Activated CD4-positive, alpha-beta T cell treated with anti-CD3 and anti-CD28 coated beads, Interleukin-2, amount 50 U/mL, for 24 hours (primary cell): ENCODE measurements at places on chromosomes 11 and 22.

DNA sequence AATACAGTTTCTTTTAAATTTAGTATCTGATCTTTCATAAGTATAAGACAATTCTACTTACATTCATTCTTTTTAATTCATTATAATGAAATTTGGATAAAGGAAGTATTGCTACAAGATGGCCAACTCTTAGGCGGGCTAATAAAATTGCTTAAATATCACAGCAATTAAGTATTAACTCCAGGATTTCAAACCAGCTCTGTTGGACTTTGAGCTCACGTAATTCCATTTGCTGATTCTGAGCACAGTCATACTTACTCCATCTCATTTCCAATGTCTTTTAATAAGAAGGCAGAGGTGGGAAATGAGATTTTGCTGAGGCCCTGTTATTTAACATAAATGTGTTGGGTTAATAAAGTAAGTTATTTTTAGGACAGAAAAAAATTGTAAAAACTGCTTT lies 748.1 kb downstream of the KCNA4 start:
- no peak for DNase-seq

GRCh38 chr11:115869780-115870431 lies 365.7 kb upstream of the CADM1 start:
- no peak for DNase-seq

- DNase-seq = no peak
Measured at GRCh38 chr11:66155387-66156073, 85.5 kb downstream of the PACS1 start.

- no peak for DNase-seq
Measured at GRCh38 chr11:105033781-105034180, 1.2 kb downstream of the CASP1 start.

DNA sequence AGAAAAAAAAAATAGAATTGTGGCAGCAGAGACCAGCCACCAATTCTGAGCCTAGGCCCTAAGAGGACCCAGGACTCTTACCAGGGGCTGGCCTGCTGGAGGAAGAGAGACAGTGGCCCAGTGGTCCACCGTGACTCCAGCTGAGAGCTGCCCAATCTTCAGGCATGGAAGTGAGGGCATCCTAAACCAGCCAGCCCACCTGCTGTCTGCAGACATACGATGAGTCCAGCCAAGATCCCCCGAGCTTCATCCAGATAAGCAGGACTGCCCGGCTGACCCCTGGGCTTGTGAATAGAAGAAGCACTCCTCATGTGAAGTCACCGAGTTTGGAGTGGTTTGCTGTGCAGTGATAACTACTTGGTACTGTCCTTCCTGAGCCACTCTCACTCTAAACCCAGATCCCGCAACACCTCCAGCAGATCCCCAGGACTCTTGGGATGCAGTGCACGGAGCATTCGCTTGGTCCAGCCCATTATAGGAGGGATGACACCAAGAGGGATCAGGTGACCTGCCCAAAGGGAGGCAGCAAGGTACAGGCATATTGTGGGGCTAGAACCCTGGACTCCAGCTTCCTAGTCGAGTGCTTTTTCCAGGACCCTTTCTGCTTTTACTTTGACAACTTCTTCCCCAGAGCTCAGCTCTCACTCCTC lies 41.7 kb upstream of the FGF3 start:
- no peak for DNase-seq

DNA sequence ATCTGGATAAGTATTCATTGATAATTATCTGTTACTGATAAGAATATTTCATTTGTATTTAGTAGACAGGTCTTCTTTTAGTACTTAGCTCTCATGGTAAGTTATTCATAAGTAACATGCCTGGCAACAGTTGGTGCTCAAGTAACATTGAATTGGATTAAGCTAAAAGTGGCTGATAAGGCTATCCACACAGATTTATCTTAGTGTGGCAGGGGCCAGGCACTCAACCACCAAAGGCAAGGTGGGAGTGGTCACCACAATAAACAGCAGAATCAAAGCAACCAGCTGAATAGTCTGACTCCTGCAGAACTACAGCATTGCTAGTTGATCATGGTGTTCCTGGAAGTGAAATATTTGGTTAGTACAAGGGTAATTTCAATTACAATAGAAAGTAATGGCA lies 33.0 kb upstream of the NARS2 start:
- no peak for DNase-seq

DNA sequence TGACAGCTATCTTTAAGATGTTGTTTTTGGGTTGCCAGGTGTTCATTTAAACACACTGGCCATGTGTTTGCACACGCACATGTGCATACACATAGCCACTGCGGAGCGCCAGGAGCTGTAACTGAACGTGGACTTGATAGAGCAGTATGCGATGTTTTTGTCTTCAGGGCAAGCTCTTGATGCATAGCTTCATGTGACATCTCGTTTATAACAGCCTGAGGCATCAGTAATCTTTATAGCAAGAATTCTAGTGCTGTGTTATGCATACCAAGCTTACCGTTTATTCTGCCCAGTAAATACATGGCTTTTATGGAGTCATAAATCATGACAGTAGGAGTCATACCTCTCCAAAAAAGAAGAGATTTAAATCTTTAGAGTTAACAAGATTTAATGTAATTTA lies 87.0 kb downstream of the ATXN10 start:
- DNase-seq = no peak

DNA sequence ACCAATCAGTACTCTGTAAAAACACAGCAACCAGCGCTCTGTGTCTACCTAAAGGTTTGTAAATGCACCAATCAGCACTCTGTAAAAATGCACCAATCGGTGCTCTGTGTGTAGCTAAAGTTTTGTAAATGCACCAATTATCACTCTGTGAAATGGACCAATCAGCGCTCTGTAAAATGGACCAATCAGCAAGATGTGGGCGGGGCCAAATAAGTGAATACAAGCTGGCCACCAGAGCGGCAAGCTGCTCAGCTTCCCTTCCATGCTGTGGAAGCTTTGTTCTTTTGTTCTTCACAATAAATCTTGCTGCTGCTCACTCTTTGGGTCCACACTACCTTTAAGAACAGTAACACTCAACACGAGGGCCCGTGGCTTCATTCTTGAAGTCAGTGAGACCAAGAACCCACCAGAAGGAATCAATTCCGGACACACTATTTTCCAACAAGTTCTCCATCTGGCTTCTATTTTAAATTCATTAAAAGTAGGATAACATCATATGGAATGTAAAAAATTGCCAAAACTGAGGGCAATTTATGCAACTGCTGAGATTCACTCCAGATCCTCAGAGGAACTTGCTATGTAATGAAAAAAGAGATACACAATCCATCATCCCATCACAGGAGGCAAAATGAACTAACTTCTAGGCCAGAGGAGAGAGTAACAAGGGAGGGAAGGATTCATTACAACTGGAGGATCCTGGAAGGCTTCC lies 3.1 kb upstream of the PANX1 start:
- no peak for DNase-seq

DNA sequence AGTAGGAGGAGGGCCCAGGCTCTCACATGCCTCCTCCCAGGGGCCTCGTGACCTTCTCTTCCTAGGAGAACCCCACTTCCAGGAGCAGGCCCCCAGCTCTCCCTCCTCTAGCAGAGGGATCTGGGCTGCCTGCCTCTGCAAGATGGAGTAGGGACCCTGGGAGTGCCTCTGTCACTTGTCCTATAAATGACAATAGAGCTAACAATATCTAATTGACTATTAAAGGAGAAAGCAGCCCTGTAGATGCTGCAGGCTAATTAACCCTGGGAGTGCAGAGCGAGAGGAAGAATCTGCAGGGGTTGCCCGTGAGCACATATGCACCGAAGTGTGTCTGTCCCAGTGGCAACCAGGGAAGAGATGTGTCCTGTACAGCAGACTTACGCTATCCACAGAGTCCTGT lies 184.4 kb downstream of the GRIK4 start:
- DNase-seq = no peak

DNA sequence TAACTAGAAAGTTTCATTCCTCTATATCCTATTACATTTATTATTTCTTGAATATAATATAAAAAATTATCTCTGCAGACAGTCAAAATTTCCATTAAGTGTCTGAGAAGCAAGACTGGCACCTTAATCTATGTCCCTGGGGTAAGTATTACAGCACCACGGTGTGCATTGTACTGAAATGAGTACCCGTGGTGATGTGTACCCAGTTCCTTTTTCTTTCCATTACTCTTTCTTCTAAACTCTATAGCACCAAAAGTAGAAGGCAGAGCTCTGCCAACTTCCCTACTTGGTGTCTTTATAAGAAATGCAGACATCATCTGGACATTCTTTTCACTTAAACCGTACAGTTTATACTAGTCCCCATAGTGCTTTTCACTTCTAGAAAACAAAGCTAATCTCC lies 161.7 kb downstream of the GUCY1A2 start:
- DNase-seq = no peak

GRCh38 chr11:11207428-11207827 lies 145.6 kb downstream of the CSNK2A3 start:
- DNase-seq = no peak

- DNase-seq = no peak
Measured at GRCh38 chr11:126282361-126282735, 545 bp upstream of the TIRAP start.

DNA sequence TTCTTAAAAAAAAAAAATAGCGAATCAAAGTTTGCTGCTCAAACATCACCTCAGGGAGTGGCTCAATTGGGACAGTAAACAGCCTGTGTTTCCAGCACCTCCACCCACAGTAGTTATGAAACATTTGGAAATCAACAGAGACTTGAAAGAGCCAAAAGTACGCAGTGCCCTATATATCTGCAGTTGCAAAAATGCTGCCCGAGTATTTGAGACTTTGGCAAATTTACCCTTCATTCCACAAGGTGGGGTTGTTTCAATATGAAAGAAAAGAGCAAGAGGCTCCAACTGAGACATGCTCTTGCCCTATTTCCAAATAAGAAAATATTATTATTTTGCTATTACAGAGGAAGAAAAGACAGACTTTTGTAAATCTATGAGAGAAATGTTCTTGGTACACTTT lies 851.1 kb upstream of the RAG2 start:
- DNase-seq = no peak

DNA sequence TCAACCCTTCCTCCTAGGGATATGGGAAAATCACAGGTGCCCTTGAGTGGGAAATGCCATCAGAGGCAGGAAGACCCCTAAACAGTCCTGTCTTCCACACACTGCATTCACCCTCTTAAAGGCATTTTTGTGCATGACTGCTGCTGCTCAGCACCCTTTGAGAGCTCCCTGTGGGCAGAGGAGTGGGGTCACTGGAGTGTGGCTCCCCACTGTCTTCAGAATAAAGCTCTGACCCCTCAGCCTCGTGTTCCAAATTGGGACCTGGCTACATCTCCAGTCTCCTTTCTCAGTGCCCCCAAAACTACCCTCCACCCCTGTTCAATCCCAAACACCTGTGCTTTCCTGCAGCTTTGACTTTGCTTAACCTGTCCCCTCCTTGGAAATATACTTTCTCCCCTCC lies 46.6 kb downstream of the CHRDL2 start:
- no peak for DNase-seq

- DNase-seq = no peak
Measured at GRCh38 chr11:106763501-106763900, 254.8 kb downstream of the GUCY1A2 start.

DNA sequence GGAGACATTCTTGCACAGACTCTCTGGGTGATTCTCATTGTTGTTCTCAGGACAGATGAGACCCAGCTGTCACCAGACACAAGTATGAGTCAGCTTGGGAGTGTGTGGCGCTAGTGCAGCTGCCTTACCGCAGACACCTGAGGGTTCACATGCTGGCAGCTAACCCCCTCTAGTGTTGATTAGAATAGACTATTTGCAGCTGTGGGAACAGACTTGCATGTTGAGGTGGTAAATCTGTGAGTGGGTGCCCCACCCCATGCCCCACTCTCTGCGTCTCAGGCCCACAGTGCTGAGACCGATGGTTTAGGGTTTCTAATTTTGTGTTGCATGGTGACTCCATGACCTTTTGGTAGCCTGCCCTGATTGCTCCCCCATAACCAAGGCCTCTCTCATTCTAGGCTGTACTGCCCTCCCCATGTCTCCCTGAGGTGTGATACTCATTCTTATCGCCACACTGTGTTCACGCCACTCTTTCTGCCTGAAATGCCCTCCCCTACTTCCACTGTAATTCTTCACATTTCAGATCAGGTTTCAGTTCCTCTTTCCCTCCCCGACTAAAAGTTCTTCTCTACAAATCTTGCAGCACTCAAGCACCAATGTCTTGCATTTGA lies 73.7 kb upstream of the KIRREL3 start:
- DNase-seq = no peak

DNA sequence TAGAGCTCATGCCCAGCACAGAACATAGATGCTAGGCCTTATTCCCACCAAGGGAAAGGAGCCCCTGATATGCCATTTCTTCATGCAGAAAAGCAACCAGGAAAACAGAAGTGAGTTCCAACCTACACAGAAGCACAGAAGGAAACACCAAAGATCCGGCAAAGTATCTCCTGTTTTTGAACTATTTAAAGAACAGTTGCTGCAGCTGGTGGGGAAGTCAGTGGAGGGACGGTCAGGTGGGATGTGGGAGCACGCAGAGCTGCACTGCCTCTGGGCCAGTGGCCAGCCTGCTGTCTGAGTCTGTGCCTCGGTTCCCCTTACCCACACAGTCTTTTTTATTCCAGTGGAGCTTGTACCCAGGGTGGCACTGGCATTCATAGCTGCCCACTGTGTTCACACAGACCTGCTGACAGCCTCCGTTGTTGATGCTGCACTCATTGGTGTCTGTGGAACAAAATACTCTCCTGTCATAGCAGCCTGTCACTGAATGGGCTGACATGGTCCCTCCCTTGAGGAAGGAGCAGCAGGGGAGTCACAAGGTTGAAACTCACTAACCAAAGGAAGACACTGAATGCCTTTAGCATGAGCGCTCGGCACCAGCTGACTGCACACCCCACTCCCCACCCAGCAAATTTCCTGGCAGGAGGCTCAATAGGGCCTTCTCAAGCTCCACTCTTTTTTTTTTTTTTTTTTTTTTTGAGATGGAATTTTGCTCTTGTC lies 37.9 kb downstream of the SCUBE2 start:
- no peak for DNase-seq

DNA sequence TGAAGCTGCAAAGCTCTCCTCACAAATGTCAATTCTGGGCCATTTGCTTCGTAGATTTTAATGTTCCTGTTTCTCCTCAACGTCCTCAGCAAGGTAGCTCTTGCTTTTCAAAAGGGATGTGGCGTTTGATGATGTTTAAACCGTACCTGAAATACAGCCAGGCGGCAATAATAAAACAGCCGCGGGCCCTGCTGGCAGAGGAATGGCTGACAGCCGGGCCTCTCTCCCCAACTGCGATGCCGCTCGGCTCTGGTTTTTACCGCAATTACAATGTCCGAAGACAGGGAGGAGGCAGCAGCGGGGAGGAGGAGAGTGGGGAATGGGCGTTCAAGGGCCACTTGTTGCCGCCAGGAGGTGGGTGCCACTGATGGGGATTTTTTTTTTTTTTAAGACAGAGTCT lies 27.5 kb downstream of the MACROD1 start:
- DNase-seq = no peak

DNA sequence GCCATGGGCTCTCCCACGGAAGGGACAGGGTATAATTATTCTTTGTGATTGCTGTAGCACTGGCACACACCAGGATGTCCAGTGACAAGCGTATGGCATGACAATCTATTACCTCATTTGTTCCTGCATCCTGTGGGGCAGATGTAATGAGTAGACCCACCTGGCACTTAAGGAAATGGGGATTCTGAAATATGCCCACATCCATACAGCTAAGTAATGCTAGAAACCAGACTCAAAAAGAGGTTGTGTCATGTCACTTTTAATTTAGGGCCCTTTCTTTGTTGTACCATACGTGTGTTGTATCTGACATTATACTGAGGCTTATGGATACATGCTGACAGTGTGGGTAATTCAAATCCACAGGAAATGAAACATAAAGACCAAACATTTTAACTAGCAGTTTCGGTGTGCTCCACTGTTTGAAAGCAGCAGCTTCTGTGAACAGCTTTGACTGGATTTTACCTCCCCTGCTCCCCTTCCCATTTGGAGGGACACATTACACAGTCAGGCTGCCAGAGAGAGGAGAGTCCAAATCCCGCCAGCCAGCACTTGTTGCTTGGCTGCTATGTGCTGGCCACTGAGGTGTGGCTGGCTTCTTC lies 21.2 kb downstream of the GRAMD1B start:
- no peak for DNase-seq
